ENCODE measurements at places on chromosomes 4 and X.

DNA sequence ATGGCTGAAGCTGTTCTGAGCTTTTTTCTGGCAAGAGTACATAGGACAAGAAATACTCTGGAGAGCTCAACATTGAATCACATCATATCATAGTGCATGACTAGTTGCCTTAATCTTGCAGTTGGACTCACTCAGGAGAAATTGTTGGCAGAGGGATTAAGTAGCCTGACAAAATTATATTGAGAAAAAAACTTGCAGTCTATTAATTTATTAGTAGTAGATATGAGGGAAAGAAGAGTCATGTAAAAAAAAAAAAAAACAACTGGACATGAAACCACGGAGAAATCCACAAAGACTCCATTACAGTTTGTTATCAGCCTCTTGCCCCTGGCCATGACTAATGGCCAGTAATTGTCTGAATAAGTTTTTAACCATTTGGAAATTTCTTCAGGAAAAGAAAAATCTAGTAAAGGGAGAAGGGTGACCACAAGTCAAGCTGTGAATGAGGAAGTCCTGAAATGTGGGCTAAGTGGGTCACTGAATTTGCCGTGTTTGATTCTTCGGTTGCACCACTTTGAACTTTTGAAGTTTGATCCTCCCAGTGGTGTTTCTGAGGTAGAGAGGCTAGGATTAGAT is 45.6 kb downstream of the FHL1 start:
- DNase-seq, result no peak

GRCh38 chr4:1151541-1151940 is 20.8 kb downstream of the SPON2 start:
- DNase-seq, result no peak

DNA sequence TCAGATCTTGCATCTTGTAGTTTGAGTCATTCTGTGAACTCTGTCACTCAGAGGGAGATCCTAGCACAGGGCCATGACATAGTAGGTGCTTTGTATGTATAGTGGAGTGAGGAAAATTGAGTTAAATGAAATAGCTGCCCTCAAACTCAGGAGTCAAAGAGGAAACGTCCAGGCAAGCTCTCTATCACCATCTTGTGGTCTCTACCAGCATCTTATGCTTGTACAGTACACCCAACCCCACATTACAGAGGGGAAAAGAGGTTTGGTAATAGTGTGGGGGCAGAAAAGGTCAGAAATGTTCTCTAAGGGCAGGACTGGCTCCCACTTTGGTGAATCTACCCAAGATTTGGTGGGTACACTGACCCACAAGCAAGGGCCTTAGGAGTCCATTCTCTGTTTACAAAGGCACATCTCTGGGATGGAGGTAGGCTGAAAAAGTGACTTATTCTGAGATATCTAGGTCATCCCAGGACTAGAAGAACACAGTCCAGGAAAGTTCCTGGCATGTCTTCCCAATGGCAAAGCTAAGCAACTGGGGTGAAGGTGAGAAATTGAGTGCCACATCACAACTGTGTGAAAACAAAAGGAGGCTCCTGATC is 131.8 kb downstream of the OR13H1 start:
- no peak for DNase-seq

DNA sequence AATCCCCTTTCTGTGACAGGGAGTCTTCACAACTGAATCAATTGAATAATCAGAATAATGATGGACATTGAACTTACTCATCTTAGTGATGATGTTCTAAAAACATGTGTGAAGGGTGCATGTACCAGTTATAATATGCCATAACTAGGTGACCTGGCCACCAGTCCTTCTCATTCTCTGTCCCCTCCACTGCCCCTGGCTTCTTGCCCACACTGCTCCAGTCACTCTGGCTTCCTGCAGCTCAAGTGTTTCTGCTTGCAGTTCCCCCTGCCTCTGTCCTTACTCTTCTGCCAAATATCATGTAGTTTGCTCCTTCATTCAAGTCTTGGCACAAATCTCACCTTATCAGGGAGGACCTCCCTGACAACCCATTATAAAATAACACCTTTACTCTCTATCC is 168.1 kb upstream of the SLC7A11 start:
- DNase-seq, result no peak

DNA sequence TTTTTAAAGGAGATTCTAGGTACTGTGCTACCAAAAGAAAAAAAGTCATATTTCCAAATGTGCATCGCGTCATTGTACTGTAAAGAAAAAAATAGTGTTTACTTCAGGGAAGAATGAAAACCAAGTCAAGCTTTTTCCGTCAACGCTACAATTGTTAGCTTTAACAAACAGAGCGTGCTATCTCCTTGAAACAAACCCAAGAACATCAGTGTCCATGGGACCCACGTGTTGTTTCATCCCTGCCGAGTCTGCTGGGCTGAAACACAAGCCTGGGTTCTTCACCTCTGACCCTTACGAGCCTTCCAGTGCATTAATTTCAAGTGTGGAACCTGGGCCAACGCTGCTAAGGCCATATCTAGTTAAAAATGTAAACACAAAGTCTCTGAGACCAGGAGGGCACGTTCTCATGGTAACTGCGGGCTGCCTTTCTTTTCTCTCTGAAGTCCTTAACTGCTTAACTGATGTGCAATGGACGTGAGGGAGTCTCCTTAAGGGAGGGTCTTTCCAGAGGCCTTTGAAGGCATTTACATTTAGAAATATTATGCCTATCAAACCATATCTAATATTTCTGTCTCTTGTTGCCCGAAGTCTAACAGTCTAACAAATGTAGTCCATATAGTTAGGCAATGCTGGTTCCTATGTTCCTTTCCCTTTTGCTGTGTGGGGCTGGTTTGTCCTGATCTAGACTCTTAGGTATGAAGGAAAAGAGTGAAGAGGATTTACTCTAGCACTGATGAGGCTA is 36.3 kb downstream of the ING2 start:
- no peak for DNase-seq

DNA sequence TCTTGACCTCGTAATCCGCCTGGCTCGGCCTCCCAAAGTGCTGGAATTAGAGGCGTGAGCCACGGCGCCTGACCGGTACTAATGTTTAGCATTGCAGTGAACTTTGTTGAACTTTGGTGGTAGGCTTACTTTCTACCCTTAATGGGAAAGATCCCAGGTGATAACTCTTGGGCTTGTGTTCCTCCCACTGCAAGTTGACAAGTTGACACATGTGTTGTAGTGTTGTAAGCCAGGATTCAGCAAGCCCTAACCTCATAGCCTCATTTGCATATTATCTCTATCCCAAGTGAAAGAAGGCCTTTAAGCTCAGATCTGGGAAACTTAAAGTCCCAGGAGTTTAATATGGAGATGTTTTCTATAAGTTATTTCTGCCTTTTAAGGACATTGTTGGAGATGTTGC is 80.0 kb upstream of the CLCN4 start:
- no peak for DNase-seq

GRCh38 chrX:69297506-69297905 is 132.3 kb upstream of the PJA1 start:
- DNase-seq, result no peak

- DNase-seq, result no peak
Measured at GRCh38 chrX:132631579-132632232, 142.9 kb upstream of the MBNL3 start.

DNA sequence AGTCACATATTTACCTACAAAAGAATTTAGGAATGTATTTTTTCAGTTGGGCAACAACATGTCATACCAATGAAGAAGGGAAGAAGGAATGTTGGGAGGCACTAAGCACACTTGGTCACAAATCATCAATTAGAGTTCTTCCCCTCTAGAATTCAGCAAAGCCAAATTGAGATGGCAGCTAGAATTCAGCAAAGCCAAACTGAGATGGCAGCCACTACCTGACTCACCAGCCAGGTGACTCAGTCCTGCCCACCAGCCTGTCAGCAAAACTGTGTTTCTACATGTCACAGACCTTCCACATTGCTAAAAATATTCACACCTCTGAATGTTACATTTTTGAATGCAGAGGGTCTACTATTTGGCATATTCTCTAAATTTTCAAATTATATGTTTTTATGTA is 63.2 kb upstream of the NOCT start:
- no peak for DNase-seq

GRCh38 chrX:96982161-96982560 is 98.5 kb downstream of the RPA4 start:
- no peak for DNase-seq

DNA sequence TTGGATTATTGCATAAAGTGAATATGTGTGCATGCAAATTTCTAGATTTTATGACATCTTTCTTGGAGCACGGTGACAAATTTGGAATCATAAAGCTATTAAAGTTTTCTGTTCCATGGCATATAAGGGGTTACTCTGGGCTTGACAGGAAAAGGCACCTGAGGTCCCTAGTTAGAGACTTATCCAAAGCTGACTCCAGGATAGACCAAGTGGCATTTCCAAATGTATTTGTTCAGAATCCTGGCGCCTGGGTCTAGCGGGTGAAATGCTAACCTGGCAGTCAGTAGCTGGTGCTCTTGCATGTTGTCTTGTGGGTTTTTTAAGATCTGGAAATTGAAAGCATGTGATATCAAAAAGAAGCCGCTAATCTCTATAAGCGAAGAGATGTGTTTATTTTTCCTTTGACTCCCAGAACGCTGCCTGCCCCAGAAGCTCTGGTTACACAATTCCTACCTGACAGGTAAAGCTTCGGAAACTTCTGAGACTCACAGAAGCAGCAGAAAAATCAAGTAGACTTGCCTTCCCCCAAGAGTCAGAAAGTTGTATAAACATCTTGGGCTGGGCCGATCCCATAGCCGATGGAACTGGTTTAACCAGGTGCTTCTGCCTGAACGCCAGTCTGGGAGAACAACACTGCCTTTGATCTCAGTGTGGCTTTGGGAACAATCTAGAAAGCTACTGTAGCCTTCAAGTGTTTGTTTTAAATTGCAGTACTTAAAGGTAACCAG is 12.9 kb upstream of the ZCCHC4 start:
- DNase-seq, result no peak

GRCh38 chrX:40402831-40403533 is 177.8 kb upstream of the ATP6AP2 start:
- no peak for DNase-seq

- peak; percentile 78 for DNase-seq
Measured at GRCh38 chrX:21374163-21374993, at the start of gene CNKSR2. TSS of gene CNKSR2 (plus strand) at chrX:21374418. CDS start at chrX:21374898, 480 bp downstream.

DNA sequence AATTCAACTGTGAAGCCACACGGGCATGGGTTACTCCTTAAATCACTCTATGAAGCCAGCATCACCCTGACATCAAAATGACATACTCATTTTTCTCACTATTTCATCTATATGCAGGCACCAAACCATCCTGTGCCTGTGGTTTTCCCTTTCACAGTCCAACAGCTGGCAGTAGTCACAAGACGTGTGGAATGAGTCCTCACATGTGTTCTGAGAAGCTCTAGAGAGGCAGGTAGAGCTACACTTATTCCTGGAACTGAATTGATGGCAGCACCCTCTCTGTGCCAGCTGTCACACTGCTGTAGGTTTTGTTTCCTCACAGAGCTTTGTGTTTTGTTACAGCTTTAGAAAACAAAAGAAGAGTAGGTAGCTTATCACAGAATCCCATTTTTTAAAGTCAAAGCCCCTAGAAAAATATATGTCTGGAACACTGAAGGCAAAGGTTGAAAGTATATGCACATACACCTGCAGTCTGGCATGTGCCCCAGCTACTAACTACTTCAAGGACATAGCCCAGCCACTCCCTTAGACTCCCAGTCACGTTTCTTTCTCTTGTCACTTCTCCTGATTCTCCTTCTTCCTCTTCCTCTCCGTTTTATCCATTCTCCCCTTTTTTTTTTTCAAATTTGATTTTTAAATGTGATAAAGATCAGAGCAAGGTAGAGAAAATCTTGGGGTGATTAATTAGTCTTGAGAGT is 107.1 kb downstream of the ANXA10 start:
- DNase-seq, result no peak

DNA sequence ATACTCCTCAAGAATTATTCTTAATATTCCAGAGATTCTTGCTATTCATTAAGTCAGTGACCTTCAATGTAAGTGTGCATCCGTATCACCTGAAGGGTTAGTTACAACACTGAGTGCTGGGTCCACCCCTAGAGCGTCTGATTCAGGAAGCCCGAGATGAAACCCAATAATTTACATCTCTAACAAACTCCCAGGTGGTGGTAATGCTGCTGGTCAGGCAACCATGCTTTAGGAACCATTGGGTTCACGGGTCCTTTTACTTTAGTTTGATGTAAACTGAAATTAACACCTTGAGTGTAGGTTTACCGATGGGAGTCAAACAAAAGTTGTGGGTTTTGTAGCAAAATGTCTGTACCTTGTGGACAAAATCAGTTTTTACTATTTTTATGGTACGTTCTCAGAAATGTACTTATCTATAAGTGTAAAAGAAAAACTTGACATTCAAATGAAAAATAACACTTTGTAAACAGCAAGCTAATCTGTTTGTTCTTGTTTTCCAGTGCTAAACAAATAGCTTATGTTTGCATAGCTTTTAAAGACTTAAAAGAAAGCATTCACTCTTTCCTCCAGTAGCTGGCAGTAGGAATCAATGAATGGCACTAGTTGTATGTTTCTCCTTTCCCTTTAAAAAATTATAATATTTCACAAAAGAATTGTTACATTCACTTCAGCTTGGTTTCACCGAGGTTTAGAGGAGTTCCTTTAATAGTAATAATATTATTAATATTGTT is 32.7 kb downstream of the ACE2 start:
- DNase-seq, result no peak

- DNase-seq, result no peak
Measured at GRCh38 chrX:22323541-22323940, 50.8 kb downstream of the CBLL2 start.

DNA sequence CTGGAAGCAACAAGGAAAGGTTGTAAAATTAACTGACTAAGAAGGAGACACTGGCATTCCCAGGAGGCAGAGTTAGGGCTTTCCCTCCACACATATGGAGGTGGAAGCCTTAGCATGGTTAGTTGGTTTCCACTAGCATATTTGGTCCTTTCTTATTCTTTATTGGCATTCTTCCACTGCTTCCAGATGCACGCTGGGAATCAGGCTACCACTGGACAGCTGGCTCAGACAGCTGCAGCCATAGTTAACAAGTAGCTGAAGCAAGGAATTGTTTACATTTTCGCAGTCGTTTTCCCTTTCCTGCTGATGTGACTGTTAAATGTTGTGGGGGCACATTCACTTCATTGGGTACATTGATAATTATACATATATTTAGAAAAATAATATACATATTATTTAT is 169.2 kb downstream of the GRIA2 start:
- DNase-seq, result no peak

- DNase-seq, result no peak
Measured at GRCh38 chr4:85779165-85779564, 304.2 kb downstream of the ARHGAP24 start.

DNA sequence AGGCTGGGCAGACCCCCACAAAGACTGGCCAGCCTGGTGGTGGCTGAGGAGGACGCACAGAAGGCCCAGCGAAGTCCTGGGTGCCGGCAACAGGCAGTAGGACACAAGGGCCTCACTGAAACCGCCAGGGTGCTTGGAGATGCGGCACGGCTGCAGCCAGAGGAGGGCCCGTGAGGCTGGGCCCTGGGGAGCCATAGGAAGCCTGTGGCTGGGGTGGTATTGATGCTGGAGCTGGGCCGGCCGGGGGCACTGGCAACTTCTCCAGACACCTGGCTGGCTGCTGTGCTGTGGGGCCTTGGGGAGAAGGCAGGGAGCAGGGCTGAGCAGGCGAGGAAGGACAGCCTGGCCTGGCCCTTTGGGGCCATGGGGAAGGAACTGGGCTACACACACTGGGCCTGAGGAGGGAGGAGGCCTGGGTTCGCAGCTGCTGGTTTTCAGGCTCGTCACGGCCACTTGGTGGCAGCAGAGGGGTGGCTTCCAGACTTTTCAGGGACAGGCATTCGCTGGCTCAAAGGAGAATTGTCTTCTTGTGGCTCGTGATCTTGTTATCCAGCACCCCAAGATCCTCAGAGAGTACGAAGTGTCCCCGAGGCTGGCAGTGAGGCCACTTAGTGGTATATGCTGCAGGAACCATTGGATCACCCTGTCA is 37.2 kb downstream of the ATP2B3 start:
- DNase-seq, result peak; percentile 74

GRCh38 chr4:182969651-182970279 is 52.6 kb upstream of the DCTD start:
- DNase-seq, result no peak
